GM03348 (cell line): ENCODE measurements at places on chromosomes 13 and 19.
A peak's percentile ranks its signal among the peaks of the same experiment; 100 is the strongest.

DNA sequence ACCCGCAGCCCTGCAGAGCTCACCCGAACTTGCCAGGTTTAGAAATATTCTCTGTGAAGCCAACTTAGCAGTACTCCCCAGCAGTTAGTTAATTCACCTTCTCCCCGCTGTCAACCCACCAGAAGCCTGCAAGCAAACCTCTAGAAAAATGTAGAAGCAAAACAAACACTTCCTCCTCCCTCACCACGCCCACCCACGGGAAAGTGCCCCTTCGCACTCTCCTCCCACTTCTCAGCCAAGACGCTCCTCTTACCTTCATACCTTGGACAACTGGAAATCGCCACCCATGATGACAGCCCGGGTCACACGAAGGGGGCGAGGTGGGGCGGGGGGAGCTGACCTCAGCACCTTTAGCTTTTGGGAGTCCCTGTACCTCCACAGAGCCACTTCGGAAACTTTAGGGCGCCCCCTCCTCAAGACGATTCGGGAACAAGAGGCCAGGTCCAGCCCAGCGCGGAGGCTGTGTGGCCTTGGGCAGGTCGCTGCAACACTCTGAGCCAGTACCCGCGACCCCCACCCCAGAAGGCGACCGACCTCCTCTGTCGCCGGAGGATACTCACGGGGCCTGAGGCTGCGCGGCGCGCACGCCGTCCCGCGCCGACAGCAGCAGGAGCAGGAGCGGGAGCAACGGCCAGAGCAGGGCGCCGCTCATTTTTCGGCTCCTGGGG, 485 bp downstream of the CPAMD8 start:
- DNase-seq = no peak

DNA sequence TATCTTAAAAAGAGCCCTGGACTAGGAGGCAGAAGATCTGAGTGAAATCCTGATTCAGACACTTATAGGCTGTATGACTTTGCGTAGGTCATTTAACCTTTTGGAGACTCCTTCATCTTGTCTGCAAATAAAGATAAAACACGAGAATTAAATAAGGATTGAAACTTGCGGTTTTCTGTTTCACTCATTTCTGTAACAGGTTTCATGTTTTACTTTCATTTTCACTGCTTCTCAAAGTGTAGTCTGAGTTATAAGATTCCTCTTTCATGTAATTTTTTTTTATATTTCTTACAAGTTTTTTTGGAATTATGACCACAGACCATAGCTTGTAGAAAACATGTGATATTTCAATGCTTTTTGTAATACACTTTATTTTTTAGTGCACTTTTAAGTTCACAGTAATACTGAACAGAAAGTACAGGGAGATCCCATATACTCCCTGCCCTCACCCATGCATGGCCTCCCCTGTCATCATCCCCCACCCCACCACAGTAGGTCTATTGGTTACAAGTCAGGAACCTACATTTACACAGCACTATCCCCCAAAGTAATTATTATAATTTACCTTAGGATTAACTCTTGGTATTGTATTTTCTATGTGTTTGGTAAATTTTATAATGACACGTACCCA, 174.6 kb downstream of the ITGBL1 start:
- DNase-seq = peak; percentile 11

DNA sequence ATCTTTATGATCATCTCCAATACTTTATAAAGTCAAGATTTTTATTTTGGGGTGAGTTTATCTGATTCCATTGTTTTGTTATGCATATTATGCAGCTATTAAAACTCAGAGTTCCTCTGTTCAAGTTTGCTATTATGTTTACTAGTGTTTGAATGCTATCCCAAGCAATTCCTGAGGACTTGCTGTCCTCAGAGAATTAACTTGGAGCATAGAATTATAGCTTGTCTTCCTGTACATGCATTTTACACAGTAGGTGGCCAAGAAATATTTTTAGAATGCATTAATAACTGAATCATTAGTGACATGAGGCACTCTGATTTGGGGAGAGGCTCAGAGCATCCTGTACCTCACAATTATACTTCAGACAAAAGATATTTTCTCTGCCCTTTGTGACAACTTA, 195.6 kb upstream of the MIR17HG start:
- no peak for DNase-seq

DNA sequence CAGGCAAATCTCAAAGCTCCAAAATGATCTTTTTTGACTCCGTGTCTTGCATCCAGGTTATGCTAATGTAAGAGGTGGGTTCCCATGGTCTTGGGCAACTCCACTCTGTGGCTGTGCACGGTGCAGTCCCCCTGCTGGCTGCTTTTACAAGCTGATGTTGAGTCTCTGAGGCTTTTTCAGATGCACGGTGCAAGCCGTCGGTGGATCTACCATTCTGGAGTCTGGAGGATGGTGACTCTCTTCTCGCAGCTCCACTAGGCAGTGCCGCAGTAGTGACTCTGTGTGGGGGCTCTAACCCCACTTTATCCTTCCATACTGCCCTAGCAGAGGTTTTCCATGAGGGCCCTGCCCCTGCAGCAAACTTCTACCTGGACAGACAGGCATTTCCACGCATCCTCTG, 266.8 kb upstream of the GPC6 start:
- DNase-seq = no peak

- no peak for DNase-seq
Observed at GRCh38 chr13:110653271-110653670, 37.9 kb downstream of the NAXD start.

DNA sequence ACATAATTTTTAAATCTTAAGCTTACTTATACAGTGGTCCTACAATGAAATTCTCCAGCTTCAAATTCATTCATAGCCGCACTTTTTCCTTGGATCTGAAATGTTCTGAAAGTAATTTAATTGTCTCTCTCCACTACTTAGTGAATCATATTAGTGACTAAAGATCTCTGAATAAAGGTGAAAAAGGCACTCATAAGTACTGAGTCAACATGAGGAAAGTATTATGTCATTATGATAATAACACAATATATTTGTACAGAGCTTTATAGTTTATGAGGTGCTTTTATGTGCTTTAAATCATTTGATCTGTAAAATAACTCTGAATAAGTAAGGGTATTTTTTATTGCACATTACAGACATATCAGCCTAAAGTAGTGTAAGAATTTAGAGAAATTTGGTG, 628.2 kb upstream of the SLITRK5 start:
- DNase-seq = no peak

DNA sequence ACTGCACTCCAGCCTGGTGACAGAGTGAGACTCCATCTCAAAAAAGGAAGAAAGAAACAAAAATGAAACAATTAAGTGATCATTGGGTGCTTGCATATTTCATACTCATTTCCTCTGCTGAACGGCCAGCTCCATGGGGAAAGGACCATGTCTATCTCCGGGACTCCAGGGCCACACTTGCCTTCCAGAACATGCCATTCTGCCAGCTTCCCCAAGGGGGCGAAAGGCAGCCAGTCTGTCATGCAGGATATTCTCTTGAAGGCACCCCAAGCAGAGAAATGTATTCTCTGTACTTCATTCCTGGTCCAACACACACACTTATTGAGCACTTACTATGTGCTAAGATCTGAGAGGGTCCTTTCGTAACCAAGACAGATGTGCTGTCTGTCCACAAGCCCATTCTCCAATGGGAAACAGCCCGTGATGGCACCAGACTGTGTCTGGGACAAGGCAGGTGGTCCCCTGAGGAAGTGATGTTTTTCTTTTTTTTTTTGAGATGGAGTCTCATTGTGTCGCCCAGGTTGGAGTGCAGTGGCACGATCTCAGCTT, 10.2 kb upstream of the CARM1 start:
- peak; percentile 24 for DNase-seq

GRCh38 chr19:50875795-50876422, 2.7 kb downstream of the KLK2 start:
- no peak for DNase-seq

GRCh38 chr19:31520633-31521032, 171.4 kb upstream of the TSHZ3 start:
- no peak for DNase-seq

GRCh38 chr13:34322014-34322742, 504.2 kb downstream of the RFC3 start:
- DNase-seq = no peak

DNA sequence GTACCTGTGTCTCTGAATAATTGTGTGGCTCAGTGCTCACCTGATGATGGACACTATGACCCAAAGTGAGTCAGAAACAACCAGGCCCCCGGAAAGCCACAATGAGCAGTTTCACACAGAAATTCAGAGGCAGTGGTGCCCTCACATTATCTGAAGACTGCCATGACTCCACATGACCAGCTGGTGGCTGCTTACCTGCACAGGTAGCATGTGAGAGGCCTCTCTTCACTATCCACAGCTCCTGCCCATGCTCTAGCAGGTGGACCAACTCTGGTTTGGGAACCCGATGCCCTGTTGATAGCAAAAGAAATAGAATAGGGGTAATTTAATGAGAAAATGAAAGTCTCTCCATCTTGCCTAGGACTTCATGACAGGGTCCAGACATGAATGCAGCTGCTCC, 7.2 kb downstream of the ZNF550 start:
- no peak for DNase-seq

DNA sequence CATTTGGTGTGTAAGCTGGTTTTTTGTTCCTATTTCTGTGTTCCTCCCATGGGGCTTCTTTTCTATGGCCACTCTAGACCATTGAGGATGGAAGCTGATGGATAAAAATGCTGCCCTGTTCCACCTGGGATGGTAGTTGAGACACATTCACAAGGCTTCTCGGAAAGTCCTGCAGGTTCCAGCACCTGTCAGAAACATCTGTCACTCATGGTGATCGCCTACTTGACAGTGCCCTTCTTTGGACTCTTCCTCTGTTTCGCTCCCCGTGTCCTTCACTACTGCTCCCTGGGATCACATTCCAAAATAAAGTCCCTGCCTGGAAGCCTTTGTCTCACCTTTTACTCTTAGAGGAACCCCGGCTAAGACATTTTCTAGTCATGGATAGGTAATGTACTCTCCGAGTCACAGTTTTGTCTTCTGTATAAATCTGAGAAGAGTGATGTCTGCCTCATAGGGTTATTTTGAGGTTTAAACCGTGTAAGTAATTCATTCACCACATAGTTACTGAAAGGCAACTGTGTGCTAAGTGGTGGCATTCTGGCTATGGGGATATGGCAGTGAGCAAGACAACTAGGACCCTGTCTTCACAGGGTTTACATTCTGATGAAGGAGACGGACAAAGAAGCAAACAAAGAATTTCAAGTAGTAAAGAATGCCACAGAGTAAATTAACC, 21.0 kb downstream of the UBAC2 start:
- no peak for DNase-seq

- no peak for DNase-seq
Observed at GRCh38 chr13:42804244-42804874, 23.0 kb downstream of the FAM216B start.

DNA sequence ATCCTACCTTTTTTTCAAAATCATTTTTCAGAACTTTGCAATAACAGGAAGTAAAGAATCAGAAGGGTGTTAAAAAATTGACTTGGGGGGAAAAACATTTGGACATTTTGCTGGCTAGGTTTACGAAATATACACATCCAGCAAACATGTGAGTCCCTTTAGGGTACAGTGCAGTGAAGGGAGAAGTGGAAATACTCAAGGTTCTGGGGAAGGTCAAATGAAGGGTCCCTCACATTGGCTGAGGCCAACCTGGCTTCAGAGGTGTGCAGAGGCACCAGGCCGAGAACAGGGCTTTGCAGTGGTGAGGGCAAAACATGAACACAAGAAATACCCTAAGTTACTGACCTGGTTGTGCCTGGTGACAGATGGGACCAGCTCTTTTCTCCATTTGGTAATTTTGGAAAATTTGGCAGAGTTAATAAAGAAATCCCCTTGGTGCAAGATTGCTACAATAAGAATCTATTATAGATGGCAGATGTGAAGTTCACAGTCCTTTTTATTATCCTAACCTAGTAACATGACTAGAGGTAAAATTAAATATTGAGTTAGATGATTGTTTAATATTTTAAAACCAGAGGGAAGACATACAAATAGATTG, 1.5 kb upstream of the UPF3A start:
- DNase-seq = no peak

- peak; percentile 19 for DNase-seq
Observed at GRCh38 chr13:73922493-73923393, 211.5 kb downstream of the KLF12 start.

DNA sequence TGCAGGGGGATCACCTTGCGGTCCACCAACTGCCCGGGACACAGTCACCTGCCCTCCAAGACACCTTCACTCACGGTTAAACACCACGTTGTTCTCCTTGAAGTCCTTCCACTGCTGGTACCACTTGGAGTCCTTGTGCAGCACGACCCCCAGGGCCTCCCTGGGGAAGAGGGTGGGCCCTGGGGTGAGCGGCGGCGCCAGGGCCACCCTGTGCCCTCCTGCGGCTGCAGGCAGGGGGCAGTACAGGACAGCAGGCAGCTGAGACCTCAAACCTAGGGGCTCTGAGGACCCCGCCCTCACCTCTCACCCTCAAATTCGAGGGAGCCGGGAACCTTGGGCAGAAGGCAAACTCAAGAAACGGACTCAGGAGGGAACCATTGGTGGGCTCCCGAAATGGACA, 7.5 kb upstream of the CTXN1 start:
- no peak for DNase-seq

- DNase-seq = no peak
Observed at GRCh38 chr13:44927968-44928367, 61.3 kb downstream of the NUFIP1 start.

GRCh38 chr13:109707742-109708617, 78.4 kb downstream of the IRS2 start:
- no peak for DNase-seq

- no peak for DNase-seq
Observed at GRCh38 chr13:49841964-49842363, 49.5 kb upstream of the KPNA3 start.

GRCh38 chr13:63304497-63304896, 1888.8 kb upstream of the PCDH20 start:
- DNase-seq = no peak

GRCh38 chr13:53490752-53491151, 462.1 kb downstream of the OLFM4 start:
- no peak for DNase-seq

DNA sequence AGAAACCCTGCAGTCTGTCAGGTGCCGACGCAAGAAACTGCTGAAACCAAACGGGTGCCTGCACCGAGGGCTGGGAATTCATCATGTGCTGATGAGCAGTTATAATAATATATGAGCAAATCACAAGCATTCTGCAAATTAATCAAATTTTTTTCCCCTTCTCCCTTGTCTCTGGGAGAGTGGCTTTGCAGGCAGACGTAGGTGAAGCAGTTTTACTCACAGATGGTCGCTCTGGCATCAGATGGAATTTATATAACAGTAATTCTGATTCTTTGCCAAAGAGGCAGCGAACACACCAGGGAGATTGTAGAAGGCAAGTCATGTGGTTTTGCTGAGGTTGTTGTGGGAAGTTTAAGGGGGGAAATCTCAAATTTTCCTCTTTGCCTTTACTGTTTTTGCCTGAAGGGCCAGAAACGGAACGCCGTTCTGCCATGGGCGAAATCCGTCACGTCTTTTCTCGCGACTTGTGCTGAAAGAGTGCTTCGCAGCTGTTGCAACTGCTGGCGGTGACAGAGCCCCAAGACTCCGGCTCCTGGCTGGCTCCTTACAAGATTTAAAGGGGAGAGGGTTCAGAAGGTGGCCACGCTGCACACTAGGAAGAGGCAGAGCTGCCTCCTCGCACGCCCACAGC, 320.1 kb downstream of the ZNF536 start:
- peak; percentile 61 for DNase-seq
